Right lobe of liver (tissue), 6 donors: ENCODE measurements at places on chromosomes 7 and 10. TPM values are rescaled to one million over a fixed set of nuclear protein-coding genes. Genes with fewer than 3 reads are reported as not detected.

DNA sequence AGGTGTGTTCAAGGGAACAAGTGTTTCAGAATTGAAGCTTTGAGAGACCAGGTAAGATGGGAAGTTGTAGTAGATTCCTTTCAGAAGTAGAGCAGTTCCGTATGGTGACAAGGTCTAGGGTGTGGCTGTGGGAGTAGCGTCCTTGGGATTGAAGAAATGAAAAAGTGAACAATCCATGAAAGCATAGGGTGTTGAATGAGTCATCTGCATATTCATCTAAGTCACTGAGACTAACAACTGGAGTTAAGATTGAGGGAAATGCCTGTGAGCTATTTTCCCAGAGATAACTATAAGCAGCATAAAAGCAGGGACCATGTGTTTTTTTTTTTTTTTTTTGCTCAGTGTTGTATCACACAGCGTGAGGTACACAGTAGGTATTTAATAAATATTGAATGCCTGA is 134.8 kb downstream of the PHTF2 start:
- DNase-seq: no peak

LIPM gene
- total RNA-seq: not detected

- no peak for DNase-seq
Measured at GRCh38 chr7:142808802-142809583, 38.2 kb downstream of the PRSS2 start.

DNA sequence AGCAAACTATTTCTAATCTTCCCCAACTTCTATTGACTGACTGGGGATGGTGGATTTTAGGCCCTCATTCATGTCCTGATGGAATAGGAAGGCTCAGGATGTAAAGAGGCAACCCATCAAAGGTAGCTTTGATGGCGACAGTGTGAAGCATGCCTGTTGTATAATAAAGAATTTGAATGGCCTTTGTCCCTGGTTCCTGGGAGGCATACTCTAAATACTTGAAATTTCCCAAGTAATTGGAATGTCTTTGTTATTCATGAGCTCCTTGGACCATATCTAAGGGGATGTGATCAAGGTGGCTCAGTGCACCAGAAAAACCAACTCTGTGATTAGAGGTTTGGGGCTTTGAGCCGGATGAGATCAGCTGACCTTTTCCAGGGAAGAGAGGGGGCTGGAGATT is 264.5 kb upstream of the NEBL start:
- no peak for DNase-seq

DNA sequence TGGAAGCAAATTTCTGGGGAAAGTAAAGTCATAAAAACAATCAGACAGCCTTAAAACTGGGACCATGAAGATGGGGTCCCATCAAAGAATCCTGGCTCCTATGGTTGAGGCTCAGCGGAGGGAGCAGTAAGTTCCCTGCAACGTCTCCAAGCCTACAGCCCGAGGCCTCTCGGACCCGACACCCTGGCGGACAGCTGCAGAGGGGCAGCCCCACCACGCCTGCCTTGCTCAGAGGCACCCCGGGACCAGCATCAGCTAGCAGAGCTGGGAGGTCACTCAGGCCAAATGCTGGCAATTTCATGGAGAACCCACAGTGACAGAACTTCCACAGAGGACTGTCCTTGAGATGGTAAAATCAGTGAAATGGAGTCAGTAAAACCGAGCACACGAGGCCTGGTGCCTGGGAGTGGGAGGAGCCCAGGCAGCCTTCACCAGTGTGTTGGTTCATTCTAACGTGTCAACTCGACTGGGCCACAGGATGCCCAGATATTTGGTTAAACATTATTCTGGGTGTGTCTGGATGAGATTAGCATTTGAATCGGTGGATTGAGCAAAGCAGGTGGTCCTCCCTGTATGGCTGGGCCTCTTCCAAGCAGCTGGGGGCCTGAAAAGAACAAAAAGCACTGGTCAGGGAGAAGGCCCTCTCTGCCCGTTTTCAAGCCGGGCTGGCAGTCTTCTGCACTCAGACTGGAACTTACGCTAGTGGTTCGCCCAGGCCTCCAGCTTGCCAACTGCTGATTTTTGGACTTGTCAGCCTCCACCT is 96.2 kb upstream of the INSIG1 start:
- no peak for DNase-seq

- no peak for DNase-seq
Measured at GRCh38 chr10:88804083-88804812, 1.7 kb downstream of the LIPM start.

GRCh38 chr7:132392713-132393112 is 183.6 kb downstream of the PLXNA4 start:
- no peak for DNase-seq

- no peak for DNase-seq
Measured at GRCh38 chr7:101819183-101819582, 1.8 kb downstream of the CUX1 start.

DNAJC1 gene
- total RNA-seq: 26.5 TPM

GRCh38 chr7:2120251-2120660 is 112.5 kb downstream of the MAD1L1 start:
- DNase-seq: no peak

DNA sequence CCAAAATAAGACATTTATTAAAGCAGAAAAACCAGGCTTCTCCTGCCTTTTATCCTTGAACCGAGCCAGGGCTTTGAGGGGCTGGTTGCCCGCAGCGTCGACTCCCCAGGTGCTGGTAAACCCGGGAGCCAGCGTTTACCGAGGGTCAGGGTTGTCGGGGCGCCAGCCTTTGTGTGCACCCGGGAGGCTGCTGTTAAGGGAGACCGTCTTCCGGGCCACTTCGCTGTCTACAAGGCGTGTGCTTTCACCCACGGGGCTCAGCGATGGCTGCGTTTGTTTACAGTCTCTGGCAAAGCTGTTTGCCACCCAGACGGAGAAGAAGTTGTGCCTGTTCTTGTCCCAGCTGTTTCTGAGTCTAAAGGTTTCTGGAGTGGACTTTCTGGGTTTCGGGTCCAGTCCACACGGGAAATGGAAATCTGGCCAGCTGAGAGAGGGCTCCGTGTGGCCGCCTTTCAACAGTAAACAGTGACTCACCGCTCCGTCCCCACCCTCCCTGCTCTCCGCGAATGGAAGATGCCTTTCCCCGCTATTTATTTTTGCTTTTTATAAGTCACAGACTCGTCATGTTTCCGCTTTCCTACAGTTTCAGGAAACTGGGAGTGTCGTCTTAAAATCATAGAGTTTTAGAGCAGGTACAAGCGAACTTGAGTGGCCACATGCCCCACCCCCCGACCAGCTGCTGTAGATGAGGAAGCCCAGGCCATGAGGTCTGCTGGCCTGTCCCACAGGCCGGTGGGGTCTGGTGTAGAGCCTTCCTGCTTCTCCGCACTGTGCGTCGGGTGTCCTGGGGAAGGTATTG is 2.2 kb downstream of the MAFK start:
- peak; percentile 86 for DNase-seq

DNA sequence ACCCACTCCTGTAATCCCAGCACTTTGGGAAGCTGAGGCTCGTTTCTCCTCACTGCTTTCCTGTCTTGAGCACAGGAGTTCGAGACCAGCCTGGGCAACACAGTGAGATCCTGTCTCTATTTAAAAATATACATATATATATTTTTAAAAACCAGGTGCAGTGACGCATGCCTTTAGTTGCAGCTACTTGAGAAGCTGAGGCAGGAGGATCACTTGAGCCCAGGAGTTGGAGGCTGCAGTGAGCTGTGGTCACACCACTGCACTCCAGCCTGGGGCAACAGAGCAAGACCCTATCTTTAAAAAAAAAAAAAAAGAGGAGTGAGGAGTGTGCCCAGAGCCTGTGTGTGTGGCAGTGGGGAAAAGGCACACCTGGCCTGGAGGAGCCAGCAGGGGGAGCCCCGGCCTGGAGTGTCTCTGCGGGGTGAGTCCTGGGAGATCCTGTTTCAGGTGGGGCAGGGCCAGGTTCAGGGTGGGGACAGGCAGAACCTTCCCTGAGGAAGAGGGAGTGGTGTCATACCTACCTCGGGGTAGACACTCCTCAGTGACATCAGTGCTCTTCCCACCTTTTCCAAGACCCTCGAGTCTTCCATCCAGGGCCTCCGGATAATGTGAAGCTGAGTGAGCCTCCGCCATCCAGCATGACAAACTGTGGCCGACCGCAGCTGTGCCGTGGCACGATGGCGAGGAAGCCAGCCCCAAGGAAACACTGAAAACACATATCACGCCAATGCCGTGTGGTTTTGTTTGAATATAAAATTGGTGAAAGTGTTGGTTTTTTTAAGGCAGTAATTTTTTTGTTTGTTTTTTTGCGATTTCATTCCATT is 9.0 kb upstream of the ARPC1B start:
- peak; percentile 66 for DNase-seq

SKIDA1 gene
- total RNA-seq: 1.2 TPM

GRCh38 chr7:103996639-103997038 is 7.2 kb upstream of the RELN start:
- DNase-seq: no peak

DNA sequence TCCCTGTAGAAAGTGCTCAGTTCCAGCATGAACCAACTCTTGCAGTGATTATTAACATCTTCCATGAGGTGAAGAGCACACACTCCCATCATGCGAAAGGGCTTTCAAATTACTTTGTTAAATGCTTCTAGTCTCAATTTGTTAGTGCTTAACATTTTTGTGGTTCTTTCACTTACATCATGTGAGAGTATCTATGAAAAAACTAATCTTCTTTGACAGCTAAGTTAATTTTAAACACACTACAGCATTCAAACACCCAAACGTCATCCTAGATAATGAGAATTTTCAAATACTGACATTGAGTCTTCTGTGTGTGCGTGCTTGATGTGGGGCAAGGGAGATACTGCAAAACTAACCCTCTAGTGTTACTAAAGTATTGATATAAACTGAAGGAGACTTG is 84.8 kb downstream of the ETV1 start:
- no peak for DNase-seq

- DNase-seq: peak; percentile 86
Measured at GRCh38 chr10:67827811-67828210, 10.2 kb downstream of the DNAJC12 start.

DNA sequence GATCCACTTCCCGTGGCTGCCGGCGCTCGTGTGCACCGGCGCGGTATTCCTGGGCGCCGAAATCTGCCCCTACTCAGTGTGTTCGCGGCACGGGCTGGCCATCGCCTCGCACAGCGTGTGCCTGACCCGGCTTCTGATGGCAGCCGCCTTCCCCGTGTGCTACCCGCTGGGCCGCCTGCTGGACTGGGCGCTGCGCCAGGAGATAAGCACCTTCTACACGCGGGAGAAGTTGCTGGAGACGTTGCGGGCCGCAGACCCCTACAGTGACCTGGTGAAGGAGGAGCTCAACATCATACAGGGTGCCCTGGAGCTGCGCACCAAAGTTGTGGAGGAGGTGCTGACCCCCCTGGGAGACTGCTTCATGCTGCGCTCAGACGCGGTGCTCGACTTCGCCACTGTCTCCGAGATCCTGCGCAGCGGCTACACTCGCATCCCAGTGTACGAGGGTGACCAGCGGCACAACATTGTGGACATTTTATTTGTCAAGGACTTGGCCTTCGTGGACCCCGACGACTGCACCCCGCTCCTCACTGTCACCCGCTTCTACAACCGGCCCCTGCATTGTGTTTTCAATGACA is 1.3 kb downstream of the CNNM1 start:
- DNase-seq: peak; percentile 55
